ENCODE measurements at places on chromosomes 5 and 9.
A peak's percentile ranks its signal among the peaks of the same experiment; 100 is the strongest.

DNA sequence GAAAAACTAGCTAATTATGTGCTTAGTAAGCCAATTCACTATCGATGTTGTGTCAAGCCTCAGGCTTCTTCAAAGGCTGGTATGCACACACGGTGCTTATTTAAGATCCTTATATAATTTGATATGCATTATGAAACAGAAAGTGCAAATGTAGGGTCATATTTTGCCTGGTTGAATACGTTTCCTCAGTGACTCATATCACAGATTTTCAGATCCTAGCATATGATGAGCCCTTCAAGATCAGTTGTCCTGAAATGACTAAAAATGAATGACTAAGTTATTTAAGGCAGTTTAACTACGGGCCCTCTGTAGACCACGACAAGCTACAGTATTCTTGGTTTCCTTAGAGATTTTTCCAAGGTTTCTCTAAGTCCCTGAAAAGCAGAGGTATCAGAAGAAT, 778.3 kb downstream of the PRELID2 start:
- DNase-seq = no peak

- peak; percentile 20 for DNase-seq
These were observed 14.7 kb downstream of the DIAPH1 start for GRCh38 chr5:141603923-141604717.

DNA sequence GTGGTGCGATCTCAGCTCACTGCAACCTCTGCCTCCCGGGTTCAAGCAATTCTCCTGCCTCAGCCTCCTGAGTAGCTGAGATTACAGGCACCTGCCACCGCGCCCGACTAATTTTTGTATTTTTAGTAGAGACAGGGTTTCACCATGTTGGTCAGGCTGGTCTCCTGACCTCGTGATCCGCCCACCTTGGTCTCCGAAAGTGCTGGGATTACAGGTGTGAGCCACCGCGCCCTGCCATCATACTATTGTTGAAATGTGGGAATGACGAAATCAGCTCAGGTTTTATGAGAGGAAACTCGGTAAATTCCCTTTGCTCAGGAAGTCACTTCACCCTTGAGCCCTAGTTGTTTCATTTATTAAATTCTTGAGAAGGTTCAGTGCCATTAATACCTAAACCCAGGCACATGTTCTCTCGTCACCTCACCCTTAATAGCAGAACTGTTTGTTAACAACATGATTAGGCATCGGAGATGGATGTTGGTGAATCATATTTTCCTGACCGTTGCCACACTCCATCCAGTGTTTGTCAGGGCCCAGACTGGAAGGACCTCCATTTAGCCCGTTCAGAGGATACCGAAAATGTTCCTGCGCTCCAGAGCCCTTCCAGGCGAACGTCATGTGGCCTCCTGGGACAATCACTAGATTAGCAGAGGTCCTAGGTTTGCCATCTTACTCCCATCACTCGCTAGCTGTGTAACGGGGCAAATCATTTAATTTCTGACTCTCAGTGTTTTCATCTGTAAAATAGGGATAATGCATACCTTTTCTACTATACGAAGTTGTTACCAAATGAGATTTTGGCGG, 20.0 kb upstream of the CREBRF start:
- no peak for DNase-seq

DNA sequence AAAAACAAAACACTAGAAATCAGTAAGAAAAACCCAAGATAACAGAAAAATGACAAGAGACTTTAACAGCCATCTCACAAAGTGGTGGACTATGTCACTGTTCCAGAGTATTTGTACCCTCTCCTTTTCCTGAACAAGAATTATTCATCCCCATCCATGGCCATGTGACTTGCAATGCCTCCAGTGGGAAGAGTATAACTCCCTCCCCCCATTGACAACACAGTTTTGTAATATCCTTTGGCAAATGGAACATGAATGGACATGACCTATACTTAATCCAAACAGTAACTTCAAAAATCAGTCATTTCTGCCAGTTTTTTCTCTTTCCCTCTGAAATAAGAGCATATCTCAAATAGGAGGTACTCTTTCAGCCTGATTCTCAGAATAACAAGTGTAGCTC, 33.9 kb downstream of the PTBP3 start:
- DNase-seq = no peak

DNA sequence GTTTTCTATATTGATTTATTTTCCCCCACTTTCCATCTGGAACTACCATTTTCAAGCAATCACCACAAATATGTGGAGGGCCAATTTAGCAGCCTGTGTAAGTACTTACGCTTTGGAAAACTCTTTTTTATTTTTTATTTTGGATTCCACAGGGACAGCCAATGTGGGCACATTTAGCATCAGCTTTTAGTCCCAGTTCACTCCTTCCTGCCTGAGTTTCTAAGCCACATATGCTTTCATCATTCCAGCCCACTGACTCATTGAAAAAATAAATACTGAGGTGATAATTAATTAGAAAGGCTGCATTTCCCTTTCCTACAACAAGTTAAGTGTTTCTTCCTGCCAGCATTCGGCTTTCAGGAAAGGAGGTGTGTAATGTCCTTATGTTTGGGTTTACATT, 76.8 kb downstream of the TMEM167A start:
- no peak for DNase-seq

DNA sequence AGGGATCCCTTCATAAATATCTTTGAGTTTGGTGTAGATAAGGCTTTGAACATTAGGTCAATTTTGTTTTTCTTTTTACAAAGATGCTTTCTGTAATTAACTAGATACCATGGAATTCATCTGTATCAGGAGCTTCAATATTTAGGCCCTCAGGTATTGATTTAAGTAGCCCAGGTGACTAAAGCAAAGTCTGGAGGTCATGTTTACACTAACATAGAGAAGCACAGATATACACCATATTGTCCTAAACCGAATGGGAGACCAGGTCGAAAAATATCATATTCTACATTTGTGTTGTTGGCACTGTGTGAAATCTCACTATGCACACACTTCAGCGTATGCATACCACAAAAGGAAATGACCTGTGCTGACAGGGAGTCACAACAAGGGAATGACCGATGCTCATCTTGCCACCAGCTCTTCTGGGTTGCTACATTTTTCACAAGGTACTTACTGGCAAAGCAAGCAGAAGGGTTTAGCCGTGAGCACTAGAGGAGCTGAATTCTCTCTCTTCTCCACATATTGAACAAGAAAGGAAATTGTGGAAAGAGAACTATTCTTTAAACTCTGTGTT, 98.5 kb upstream of the IL7R start:
- no peak for DNase-seq

- DNase-seq = peak; percentile 37
These were observed 96.7 kb upstream of the CHD1 start for GRCh38 chr5:99025298-99026045.

DNA sequence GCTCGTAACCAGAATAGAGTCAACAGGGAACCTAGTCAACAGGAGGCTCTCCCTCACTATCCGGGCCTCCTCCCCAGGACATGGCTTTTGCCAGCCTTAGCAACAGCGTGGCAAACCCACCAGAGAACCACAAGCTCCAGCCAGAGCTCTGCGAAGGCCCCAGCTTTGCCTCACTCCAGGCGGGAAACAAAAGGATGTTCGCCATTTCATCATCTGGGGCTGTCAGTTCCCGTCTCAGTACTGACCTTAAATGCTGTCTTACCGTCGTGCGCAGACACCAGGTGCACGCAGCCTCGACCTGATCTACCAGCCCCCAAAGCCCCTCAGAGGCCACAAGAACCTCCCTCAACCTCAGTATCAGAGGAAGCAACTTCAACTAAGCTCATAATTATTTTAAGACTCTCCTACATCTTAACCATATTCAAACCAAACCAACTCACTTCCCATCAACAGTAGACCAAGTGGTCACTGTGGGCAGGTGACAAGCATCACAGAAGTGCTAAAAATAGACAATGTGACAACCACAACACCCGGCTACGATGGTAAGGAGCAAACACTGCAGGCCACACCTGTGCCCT, 71.4 kb downstream of the SEMA4D start:
- DNase-seq = no peak

GRCh38 chr5:127343866-127344265, 53.3 kb downstream of the MEGF10 start:
- DNase-seq = no peak

GRCh38 chr5:124352312-124352711, 394.1 kb downstream of the ZNF608 start:
- no peak for DNase-seq

DNA sequence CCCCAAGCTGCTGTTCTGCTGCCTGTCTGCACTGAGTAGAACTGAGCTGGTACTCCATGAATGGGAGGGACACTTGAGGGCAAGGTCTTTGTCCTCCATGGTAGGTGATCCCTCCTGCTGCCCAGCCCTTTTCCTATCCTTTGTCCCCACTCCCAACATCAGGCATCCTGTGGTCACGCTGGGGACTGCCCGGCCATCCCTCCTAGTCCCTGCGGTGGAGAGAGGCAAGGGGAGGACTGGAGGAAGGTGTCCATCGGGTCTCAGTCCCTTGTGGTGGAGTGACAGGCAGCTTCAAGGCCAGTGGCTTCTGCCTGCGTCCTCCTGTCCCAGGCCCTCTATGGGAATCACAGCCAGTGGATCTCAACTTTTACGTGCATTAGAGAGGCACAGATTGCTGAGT, 25.9 kb downstream of the ROR2 start:
- DNase-seq = no peak

DNA sequence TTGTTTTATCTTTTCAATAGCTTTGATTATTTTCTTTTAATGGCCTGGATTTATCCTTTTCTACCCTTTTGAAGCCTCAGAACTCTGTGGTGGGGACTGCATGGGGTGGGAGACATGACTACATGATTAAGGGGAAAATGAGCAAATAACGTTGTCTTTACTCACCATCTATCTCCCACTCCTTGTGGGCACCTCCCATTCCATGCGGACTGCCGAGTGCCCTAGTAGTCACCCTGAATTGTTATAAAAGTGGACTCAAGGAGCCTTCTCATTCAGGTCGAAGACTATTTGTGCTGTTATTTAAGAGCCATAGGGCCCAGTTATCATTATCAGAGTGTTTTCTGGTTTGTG, 281.8 kb downstream of the MLLT3 start:
- DNase-seq = no peak

DNA sequence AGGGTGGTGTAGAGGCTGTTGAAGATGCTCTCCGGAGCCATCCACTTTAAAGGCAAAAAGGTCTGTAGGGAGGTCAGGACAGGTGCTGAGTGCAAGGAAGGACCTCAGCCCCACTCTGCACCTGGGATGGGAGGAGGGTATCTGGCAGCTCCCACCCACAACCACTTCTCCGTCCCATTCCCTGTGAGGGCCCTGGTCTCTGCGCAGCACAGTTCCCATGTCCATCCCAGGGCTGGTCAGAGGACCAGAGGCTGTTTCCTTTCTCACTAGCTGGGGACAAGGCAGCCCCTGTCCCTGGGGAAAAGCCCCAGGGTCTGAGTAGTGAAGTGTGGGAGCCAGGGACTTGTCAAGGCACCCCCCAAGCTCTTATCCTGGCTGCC, 33.7 kb upstream of the CSF1R start:
- DNase-seq = no peak

DNA sequence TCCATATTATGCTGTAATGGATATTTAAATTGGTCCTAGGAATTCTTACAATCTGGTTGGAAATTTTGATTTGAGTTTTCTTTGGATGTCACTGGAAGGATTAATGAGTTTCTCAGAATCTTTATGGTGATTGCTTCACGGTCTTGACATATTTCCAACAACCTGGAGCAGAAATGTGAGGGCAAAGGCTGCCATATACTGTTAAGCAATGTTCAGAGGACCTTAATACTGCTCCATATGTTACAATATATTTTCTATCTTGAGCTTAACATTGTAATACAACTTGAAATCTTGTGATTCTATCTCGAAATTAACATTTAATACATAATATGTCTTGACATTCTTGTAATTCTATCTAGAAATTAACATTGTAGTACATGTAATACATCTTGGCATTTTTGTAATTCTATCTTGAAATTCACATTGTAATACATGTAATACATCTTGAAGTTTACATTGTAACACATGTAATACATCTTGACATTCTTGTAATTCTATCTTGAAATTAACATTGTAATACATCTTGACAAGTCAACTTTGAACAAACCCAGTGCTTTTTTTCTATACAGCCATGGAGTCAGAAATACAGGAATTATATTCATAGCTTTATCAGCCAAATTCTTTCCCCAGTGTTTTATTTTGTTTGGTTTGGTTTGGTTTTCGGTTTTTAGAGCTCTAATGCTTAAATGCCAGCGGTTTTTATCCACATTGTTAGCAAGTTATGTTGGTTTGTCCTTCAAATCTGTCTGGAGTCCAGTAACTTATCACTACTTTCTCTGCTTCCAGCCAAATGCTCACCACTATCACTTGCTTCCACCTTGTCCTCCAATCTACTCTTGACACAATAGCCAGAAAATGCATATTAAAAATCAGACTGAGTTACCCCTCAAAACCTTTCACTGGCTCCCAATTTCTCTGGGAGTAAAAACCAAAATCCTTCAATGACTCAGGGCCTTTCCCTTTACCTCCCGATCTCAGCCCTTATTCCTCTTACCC, 3.0 kb upstream of the TUT7 start:
- no peak for DNase-seq

- no peak for DNase-seq
These were observed 54.5 kb upstream of the HNRNPA0 start for GRCh38 chr5:137808503-137809135.

DNA sequence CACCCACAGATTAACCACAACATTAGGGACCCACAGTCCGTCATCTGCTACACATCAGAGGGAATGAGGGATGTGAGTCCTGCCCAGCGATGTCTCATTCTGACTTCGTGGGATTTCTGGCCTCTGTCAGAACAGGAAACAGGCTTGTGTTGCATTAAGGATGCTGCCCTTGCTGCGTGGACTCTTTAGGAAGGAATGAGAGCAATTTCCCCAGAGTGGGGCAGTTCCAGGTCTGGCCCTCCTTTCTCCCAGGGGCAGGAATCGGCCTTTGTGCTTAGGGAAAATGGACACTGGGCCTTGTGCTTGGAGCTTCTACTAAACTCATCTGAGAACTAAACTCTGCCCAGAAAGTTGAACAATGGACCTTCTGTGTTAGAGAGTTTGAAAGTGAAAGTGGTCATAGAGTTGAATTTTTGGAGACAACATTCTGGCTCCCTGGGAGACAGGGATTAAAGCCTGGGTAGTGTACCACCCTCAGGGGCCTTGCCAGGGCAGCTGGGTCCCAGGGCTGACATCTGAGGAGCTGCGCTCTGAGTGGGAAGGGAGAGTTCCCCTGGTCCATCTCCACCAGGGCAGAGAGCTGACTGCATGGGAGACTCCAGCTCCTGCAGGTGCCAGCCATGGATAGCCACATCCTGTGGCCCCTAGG, 37.8 kb upstream of the S1PR3 start:
- DNase-seq = no peak

- DNase-seq = no peak
These were observed 222.4 kb downstream of the MAPKAP1 start for GRCh38 chr9:125484350-125485282.

- DNase-seq = no peak
These were observed 382.3 kb upstream of the CDH10 start for GRCh38 chr5:25027061-25027460.

GRCh38 chr5:150211156-150212030, 21.5 kb downstream of the SLC6A7 start:
- DNase-seq = no peak

DNA sequence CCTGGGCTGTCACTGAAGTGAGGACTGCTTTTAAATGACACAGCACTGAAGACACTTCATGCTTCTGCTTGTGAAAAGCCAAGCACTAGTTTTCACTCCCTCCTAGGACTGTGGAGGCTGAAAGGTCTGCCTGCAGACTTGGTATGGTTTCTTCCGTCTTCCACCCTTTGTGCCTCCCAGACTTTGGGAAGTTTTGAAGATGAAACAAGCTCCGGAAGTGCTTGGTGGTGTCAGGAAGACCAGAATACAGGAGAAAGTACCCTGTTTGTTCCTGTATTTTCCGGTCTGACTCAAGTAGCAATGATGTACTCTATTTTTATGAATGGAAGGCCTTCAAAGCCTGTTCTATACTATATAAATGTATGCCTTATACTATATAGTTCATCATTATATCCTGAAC, 222.7 kb downstream of the PDZD2 start:
- DNase-seq = no peak
